ENCODE measurements at places on chromosomes 4 and X.

DNA sequence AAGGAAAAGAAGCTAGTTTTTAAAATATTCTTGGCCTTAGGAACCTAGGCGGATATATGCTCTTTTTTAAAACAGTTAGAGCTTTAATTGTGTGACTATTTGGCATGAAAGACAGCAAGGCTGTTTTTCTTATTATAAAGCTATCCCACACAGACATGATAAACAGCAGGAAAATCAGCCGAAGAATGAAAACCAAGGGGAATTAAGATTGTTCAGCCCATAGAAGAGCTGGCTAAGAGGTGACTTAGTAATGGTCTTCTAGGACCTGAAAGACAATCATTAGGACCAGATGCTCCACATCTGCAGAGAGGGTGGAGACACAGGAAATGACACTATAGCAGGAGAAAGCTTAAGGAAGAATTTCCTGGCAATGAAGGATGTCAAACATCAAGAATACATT, 171.4 kb upstream of the NRK start:
- no peak for DNase-seq

DNA sequence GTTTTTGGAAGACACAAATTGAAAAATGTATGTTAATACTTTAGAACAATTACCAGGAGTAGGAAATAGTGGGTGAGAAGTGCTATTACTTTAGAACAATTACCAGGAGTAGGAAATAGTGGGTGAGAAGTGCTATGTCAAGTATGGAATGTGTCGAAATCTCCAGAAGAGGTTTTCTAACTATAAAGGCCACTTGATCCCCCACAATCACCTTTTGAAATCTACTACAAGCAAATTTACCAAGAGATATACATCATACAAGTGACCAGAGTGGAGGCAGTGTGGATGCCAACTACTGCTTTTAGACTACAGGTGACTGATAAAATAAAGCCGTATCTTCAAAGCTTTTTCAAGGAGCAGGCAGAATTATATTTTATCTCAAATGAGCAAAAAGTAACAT, 43.1 kb downstream of the MAB21L2 start:
- no peak for DNase-seq

GRCh38 chrX:86047936-86048280, 550 bp upstream of the CHM start:
- DNase-seq: no peak

DNA sequence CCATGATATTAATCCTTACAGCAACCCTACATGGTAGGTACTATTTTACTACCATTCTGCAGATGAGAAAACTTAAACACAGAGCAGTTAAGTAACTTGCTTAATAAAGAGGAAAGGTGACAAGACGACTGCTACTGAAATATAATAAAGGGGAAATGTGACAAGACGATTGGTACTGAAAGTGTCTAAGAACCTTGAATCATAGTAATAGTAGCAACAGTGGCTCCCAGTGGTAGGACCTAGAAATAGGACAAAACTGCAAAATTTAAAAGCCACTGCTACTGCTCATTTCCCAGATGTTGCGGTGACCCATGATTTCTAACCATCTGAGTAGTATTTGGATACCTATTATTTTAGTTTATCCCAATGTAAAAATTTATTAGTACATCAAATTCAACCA, 89.5 kb downstream of the TASL start:
- DNase-seq: no peak

DNA sequence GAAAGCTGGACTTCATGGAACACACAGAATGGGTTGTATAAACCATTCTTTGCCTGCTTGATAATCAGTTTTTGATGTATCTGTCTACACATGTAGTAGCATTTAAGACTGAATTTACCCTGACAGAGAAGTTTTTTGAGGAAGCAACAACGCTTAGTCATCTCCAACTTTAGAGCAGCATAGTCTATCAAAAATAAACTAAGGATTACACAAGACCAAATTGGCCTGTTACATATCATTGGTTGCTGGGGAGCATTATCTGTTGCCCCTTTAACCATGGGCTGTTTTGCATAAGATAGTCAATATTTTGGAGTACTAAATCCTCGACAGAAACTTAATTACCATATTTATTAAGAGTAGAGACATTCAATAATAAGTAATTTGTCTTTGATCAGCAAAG, 347.4 kb downstream of the FAM47B start:
- no peak for DNase-seq
